Right kidney (tissue), 9 donors: ENCODE measurements at places on chromosomes 11 and 22.

DNA sequence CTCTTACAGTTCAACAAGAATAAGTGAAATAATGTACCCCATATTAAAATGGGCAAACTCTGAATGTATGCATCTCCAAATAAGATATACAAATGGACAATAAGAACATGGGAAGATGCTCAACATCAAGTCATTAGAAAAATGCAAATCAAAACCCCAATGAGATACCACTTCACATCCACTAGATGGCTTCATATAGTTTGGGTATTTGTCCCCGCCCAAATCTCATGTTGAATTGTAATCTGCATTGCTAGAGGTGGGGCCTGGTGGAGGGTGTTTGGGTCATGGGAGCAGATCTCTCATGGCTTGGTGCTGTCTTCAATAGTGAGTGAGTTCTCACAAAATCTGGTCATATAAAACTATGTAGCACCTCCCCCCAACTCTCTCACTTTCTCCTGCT, 5.7 kb downstream of the MPZL2 start:
- DNase-seq: no peak

- DNase-seq: no peak
Measured at GRCh38 chr11:110377434-110377833, 52.3 kb upstream of the FDX1 start.

DNA sequence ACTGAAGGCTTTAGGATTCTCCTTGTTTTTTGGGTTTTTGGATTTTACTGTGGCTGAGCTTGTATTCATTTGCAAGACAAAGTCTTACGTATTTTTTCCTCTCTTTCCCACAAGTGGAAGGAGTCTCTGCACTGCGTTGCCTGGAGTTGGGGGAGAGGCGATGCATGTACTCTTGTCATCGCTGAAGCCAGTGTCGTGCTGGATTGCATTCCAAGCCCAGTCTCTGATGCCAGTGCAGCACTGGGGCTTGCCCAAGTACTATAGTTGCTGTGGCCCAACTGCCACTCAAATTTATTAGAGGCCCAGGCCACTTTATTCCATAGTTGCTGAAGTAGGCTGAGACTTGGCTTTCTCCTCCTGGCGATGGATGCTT, 230.2 kb downstream of the DYNC2H1 start:
- DNase-seq: no peak

DNA sequence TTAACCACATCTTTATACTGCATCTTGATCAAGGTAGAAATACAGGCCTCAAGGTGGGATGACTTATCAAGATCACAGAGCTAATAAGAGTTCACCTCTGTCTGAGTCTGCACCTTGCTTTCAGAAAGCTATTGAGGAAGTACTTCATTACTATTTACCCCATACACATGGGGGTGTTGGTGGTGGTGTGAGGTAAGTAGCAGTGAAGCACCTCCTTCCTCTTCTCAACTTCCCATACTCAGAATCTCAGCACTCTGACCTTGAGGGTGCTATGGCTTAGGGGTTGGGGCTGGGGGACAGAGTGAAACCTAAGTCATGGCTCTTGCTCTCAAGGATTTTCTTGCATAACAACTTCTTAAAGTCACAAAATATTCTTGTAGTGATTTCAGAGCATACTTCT, 56.9 kb downstream of the ME3 start:
- no peak for DNase-seq

- DNase-seq: no peak
Measured at GRCh38 chr11:57646194-57646798, 3.4 kb downstream of the YPEL4 start.

DNA sequence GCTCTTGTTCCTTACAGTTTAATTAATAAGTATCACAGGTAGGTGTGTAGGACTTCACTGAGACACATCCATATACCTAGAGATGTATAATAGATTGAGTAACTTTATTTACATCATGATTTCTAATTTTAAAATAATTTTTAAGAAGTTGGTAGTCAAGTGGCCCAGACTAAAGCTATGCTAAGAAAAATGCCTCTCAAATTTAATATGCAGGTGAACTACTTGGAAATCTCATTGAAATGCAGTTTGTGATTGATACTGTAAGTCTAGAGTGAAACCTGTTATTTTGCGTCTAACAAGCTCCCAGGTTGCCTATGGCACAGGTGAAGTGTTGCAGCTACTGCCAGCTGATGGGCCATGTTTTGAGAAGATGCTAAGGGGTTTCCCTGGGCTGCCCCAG, at the start of gene OOSP4B:
OOSP4B (plus strand) TSS at position 301 of the 400 bp plus-strand sequence.
- DNase-seq: no peak

- DNase-seq: peak; percentile 81
Measured at GRCh38 chr11:63762654-63763495, 5.7 kb downstream of the ZFTA start.

GRCh38 chr11:68325907-68326220, 13.5 kb downstream of the LRP5 start:
- DNase-seq: no peak

DNA sequence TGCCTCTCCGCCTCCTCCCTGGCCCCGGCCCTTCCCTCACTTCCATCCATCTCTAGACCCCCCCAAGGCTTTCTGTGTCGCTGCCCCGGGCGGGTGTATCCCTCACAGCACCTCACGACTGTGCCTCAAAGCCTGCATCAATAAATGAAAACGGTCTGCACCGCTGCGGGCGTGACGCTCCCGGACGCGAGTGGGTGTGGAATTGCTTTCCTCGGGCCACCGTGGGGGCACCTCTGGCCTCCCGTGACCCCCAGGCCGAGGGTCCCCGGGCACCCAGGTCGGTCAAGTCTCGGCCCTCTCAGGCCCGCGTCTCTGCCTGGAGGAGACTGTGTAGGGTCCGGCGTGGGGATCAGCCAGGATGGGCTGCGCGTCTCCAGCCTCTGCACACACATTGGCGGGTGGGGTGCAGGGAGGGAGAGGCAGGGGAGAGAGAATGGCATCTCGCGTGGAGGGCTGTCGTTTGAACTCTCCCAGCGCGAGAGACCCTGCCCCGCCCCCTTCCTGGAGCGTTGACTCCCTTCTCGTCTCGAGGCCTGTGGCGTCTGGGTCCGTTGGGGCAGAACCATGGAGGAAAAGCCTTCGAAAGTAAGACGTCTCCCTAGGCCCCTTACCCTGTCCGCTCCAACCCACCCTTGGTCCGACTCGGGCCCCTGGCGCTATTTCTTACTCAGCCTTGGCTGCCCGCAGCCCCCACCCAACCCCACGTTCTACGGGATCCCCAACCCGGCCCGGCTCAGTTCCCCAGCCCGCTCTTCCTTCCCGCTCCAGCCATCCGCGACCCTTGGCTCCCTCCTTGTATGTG, at the start of gene CATSPERZ:
CATSPERZ (plus strand) TSS at position 512 of the 802 bp plus-strand sequence; CDS start at position 565, 53 bp downstream.
- peak; percentile 46 for DNase-seq

- DNase-seq: no peak
Measured at GRCh38 chr11:10291801-10292638, 2.0 kb downstream of the SBF2 start.

DNA sequence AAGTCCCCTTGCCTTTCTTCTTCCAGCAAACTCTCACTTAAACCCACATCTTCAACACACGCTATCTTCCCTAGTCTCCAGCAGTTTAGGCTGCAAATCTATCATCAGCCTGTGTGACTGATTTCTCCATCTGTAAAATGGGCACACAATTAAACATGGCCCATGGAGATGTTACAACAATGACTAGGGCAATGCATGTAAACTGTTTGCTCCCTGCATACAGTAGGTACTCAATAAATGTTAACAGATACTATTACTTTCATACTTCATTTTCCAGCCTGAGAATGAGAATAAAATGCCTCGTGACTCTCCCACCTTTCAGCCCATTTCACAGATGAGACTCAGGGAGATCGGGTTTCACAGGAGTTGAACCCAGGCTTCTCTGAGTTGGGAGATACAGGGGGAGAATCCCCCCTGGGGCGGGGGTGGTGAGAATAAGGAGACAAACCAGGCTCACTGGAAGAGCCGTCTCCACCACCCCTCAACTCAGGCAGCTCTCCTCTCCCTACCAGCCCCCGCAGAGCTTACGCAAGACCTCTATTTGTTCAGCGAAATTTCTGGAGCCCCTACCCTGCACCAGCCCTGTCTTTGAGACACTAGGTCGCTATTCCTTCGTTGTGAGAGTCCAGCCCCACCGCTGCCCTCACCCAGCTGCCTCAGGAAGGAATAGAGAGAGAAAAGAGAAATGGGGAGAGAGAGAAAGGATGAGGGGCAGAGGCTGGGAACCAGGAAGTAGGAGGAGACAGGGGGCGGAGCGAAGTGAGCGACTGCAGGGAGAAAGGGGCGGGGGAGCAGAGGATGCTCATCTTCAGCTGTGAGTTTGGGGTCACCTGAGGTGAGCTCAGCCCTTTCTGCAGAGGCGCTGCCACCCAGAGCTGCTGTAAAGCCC, 42.1 kb upstream of the KLHL35 start:
- DNase-seq: peak; percentile 47

DNA sequence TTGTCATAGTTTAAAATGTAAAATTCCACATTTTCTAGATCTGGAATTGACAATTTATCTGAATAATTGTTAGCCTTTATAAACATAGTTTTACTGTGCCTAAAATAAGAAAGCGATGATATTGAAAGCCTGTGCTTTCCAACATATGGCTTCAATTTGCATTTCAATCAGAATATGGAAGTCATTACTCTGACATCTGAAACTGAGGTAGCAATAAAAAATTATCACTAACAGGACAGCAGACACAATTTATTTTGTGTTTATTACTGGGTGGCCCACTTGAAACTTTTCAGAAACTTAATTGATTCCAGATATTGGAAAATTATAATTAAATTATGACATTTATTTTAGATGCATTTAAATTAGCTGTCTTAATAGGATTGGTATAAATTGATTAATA, 78.5 kb downstream of the TMEM135 start:
- no peak for DNase-seq

GRCh38 chr22:22911327-22912134, 23.9 kb downstream of the IGLL5 start:
- DNase-seq: no peak

DNA sequence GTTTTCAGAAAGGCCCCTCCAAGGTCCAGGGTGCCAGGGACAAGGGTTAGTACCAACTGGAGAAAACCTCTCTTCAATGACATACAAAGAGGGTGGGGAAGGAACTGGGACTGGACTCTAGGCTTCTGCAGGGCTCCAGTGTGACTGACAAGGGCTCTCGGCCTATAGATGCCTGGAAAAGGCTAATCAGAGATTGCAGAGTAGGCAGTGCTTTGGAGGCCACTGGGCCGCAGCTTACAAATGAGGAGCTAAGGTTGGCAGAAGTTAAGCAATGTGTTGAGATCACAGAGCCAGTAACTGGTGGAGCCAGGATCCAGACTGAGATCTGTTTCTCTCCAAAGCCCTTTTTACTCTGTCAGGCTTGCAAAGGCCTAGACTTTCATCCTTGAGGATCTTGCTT, 7.4 kb upstream of the DGKZ start:
- no peak for DNase-seq

DNA sequence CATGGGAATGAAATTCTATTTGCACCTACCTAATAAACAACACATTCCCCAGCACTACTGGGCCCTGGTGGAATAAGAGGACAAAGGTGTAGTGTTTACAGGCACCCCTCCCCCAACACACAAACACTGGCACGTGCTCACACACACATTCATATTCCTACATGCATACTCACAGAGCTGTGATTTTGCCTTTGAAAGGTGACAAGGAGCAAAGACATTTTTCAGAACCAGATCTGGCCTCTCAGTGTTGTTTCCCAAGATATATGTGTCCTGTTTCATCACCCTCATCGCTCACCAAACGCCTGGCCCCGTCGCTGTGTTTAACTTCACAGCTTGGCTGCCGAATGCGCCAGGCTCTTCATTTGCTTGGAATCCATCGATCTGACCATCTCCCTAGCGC, 292.6 kb downstream of the NTM start:
- no peak for DNase-seq

DNA sequence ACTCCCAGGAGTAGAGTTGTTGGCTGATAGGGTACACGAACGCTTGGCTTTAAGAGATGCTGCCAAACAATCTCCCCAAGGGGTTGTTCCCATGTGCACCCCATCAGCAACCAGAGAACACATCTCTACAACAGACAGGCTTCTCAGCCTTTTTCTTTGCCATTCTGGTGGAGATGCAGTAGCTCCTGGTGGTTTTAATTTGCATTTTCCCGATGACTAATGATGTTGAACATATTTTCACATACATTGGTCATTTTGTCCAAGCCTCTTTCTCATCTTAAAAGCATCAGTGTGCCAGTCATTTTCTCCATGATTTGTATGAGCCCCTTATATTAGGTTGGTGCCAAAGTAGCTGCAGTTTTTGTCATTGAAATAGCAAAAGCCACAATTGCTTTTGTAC, 21.8 kb downstream of the DHCR7 start:
- DNase-seq: no peak

DNA sequence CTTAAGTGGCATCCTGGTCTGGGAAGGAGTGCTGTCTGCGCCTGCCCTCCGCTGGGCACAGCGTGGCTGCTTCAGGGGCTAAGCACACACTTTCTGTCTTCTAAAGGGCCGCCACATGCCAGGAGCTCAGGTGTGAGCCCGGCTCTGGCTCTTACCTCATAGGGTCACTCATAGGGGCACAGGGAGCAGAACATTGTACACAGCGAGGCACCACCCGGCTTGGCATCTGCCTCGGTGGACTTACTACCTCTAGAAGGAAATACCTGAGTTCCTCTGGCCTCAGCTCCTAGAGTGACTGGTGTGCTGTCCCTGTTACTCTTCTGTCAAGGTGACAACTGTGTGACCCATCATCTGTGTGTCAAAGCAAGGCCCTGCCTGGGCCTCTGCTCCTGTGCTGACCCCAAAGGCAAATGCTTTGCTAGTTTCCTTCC, 13.4 kb downstream of the NEAT1 start:
- DNase-seq: no peak

GRCh38 chr11:80587906-80588305, 1147.1 kb upstream of the TENM4 start:
- no peak for DNase-seq

DNA sequence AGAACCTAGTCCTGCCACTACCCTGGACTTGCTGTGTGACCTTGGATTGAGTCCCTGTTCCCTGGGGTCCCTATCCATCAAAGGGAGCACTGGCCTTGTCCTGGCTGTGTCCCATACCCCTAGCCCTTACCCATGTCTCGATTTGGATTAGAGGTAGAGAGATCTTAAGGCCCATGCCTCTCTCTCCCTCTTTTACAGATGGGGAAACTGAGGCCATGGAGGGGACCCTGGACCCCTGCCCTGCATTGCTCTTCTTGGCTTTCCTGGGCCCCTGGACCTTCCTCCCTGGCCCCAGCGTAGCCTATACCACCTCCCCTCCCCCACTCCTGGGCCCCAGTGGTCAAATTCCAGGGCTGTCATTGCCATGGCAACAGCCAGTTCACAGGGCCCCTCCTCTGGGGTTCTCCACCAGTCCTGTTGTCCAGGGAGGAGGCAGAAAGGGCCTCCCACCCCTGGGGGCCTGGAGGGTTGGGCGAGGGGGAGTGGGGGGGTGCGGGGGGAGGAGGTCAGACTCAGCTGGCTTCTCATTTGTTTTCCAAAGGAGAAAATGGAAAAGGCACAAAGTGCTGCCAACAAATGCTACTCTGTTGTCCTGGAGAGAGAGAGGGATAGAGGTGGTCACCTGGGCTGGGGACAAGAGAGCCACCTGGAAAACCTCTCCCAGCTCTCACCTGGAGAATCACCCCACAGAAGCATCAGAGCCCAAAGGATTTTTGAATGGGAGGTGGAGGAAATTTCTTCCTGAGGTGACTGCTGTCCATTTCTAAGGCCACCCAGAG, 23.3 kb downstream of the ARHGEF17 start:
- peak; percentile 70 for DNase-seq
